CD4-positive, alpha-beta T cell treated with Interleukin-4 for 1 hour (primary cell): ENCODE measurements at places on chromosomes 5 and 9.

GRCh38 chr5:80082281-80082680 is 47.1 kb downstream of the THBS4 start:
- DNase-seq = no peak

- DNase-seq = no peak
Measured at GRCh38 chr9:77954666-77955015, 77.0 kb downstream of the GNAQ start.

- DNase-seq = no peak
Measured at GRCh38 chr9:87618226-87618625, 107.7 kb upstream of the CTSL start.

DNA sequence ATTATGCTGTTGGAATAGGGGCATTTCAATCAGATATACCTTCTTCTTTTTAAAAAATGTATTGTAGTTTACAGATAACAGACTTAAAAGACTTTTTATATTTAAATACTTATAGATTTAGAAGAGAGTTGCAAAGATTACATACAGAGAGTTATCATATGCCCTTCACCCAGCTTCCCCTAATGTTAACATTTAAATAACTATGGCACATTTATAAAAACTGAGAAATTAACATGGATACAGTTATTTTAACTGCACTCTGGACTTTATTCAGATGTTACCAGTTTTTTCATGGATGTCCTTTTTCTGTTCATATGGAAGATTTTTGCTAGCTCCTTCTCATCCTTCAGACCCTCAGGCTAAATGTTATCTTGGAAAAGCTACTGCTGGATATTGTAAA is 123.2 kb downstream of the DOCK2 start:
- DNase-seq = no peak
